Inflammatory macrophage treated with lipopolysaccharide for 1 hour (primary cell): ENCODE measurements at places on chromosomes 7 and 10.
A peak's percentile ranks its signal among the peaks of the same experiment; 100 is the strongest.

- no peak for DNase-seq
Measured at GRCh38 chr7:80511964-80512363, at the start of gene GNAT3. Gene GNAT3 (minus strand): TSS chr7:80512064. CDS start chr7:80511926, 138 bp downstream.

GRCh38 chr10:6056411-6057135, 5.6 kb downstream of the IL2RA start:
- no peak for DNase-seq

GRCh38 chr10:12559578-12560178, 210.3 kb downstream of the CAMK1D start:
- DNase-seq, result no peak

GRCh38 chr7:114422507-114423501, 8.2 kb downstream of the FOXP2 start:
- DNase-seq, result no peak

- no peak for DNase-seq
Measured at GRCh38 chr7:41385996-41386395, 316.9 kb downstream of the INHBA start.

DNA sequence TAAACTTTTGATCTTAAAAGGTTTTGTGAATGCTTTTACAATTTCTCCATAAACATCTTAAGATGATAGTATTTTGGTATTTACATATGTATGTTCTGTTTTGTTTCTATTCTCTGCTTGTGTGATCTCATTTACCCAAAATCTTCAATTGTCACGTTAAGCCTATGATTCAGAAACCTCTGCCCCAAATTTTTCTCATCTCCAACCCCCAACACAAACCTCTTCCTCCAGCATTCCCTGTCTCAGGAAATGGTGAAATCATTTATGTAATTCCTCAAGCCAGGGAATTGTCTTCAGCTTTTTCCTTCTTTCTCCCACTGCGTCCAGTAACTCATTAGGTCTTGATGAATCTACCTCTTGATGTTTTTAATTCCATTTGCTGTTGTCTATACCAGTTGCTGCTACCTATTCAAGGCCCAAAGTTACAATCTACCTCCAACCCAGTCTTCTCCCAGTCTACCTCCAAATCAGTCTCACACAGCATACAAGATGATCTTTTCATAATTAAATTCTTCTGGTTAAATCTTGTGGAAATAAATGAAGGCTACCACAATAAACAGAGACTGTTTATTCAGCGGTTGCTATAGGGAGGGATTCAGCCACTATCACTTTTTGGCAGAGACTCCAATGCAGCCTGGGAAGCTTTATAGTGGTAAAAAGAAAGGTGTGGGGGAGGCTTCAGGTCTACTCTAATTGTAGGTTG, 5.8 kb downstream of the CFAP69 start:
- DNase-seq, result no peak

DNA sequence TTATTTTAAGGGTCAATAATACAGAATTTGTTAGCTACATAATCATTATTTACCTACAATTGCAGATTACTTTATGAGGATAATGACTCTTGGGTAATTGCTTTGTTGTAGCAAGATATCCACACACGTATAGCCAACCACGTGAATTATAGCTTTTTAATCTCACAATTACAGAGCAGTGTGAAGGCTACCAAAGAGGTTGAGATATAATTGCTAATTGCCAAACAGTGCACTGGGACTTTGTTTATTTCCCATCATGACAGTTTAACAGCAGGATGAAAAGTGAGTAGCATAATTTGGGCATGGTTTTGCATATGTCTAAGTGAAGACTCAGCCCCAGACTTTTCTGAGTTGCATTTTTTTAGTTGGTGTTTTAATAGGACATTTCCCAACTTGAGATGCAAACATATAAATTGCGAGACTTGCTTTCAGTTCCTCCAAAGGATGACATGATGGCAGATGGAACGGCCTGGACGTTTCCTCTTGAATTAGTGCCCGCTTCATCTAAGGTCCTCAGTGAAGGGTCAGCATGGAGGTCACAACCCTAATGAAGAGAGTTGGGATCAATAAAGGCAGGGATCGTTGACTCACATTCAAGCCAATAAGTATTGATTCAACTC, 180.7 kb upstream of the GPR26 start:
- peak; percentile 73 for DNase-seq

DNA sequence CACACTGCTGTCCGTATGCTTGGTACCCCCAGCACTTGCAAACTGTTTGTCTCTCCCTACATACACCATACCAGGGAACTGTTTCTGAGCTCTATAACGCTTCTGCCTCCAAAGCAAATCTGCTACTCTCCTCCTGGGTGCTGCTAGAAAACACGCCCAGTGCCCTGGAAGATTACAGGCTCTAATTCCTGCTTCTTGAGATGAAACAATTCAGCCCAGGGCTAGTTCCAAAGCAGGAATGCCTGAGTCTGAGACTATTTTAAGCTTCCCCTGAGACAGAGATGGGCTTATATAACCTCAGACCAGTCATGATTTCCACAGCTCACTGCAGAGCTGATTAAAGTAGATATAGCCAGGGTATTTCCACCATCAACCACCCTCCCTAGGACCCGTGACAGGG, 327.1 kb downstream of the GPR158 start:
- no peak for DNase-seq

GRCh38 chr7:95209276-95209675, 115.1 kb downstream of the PON1 start:
- no peak for DNase-seq

GRCh38 chr10:101824736-101825135, 6.5 kb upstream of the OGA start:
- DNase-seq, result no peak

DNA sequence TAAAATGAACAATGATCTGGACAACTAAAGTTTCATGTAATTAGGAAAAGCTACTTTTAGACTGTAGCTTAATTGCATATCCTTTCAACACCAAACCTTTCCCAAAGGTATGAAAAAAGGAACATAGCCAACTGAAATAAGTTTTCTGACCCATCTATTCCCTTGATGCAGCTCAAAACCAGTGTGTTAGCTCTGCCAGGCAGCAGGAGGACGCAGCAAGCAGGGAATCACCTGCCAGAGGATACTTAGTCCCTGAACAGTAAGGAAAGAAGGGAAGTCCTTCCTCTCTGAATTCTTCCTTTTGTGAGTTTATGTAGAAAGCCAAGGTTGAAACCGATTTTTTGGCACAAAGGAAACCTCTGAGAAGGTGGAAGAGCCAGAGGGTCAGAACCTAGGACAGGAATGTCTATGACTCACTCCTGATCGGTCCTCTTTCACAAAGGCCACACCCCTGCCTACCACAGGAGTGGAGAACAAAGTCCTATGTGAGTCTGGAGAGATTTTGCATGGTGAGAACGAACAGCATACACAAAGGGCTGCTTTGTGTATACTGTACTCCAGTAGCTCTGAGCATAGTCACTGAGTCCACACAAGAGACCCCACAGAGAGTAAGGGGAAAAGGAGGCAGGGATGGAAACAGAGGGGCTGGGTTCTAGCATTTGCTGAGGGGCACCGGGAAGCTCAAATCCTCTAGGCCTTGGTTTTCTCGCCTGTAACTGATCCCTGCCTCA, 68.8 kb upstream of the GSDME start:
- DNase-seq, result no peak

GRCh38 chr7:86955895-86956503, 103.5 kb downstream of the ELAPOR2 start:
- DNase-seq, result no peak

DNA sequence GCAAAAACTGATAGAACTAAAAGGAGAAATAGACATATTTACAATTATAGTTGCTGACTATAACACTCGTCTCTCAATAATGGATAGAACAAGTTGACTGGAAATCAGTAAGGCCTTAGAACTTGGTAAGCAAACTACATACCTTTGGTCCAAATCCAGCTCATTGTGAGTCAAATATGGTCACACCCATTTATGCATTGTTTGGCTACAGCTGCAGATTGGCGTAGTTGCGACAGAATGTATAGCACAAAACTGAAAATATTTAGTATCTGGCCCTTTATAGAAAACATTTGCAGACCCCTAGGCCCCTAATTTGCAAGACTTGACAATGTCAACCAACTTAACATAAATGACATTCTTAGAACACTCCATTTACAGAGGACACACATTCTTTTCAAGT, 103.6 kb upstream of the EGR2 start:
- no peak for DNase-seq

GRCh38 chr10:22479419-22479818, 134.1 kb downstream of the SPAG6 start:
- DNase-seq, result no peak

GRCh38 chr7:122532406-122533269, 166.3 kb downstream of the RNF133 start:
- DNase-seq, result peak; percentile 20

DNA sequence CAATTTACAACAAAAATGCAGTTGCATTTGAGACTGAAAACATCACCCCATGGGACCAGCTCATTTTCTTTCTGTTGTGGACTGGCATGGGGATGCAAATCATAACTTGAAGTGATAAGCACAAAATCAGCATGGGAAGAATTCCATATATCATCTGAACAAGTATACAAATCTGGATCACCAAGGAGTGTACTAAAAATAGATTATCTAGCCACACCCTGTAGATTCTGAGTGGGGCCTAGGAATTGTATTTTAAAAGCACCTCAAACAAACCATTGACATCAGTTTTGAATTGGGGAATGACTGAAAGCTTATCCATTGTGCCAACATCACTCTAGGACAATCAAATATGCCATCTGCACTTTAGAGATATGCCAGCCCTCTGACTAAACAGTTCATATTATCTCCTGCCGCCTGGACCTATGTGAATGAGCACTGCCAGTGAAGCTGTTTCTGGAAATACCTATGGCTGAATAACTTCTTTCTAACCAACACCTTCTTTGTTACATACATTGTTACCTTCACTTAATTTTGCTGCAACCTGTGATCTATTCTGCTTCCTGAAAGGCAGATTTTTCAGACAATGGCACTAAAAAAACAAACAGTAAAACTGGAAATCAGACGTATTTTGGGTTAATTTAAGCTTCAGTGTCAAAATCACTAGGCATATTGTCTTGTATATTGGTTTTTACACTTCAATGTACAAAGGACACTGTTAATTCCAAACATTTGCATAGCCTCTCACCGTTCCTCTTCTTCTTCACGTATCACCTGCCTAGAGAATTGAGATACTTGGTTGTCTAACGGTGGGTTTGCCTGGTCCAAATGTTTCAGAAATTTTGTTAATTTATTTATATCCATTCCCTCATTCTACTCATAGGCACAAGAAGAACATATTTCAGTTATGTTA, 42.4 kb upstream of the HGF start:
- DNase-seq, result no peak

DNA sequence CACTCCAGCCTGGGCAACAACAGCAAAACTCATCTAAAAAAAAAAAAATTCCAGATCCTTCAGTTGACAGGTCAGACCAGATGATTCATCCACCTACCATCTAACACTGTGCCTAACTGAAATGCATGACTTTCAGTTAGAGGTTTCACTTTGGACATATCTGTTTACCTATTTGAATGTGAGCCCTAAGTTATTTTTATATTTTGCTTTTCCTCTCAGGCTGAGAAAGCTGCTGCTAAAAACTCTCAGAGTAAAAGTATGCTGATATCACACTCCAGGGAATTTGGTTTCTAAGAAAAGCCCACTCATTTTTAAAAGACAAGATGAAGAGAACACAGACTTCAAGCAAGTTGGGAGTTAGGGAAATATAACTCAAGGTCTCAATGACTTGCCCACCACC, 126.0 kb downstream of the SGMS1 start:
- DNase-seq, result no peak

DNA sequence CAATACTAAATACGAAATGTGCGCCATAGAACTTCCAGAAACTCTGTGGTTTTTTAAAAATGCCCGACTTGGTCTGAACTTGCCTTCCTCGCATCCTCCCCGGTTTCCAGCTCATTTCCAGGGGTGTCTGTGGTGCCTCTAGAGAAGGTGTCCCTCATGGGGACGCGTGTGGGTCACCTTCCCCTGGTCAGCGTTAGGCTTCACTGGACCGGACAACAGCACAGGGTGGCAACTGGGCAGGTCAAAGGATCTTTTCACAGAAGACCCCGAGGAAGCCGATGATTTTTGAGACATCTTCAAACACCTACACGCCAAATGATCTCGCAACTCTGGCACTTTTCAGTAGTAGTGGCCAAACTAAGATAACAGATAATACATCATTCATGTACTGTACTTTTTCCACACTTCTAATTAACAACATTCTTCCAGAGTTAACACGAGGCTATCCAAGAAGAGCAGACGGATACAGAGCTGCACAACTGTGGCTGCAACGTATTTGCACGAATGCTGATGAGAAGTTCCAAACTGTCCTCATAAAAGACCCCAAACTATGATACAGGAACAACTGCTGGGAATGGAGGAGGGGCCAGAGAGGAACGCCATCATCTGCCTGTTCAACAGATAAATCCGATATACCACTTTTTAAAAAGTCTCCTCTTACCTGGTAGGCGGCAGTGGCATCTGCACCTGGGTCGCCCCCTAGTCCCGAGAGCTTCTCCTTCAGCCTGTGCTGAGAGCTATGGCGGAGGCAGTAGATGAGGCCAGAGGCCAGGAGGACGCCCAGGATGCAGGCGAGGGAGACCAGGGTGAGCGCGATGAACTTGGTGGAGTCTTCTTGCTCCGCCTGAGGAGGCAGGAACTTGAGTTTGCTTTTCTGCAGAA, 345.5 kb downstream of the DNAJB6 start:
- DNase-seq, result no peak

DNA sequence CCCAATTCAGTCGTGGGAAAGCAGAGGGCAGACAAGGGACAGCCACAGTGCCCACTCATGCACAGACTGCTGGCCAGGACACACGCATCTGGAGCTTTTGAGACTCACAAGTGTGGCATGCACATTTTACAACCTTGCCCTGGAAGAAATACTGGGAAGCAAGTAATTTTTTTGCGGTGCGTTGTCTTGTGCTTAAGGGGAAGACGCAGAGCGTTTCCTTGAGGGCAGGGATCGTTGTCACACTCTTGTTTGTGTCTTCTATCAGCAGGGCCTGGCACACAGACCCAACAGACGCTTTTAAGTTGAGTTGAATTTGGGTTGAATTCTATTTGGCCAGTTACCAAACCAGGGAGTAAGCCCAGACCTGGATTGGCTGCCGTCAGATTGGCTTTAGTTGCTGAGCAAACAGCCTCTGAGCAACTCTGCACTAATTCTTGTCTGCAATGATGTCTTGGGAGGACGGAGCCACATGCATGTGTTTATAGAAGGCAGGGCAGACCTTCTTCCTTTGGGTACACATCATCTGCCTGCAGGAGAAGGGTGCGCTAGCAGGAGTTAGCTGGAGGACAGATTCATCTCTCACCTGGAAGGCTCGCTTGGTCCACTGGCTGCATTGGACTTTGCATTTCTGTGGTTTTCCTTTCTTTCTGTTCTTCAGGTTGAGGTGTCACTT, 38.4 kb downstream of the IL2RA start:
- no peak for DNase-seq

GRCh38 chr7:55533050-55533728, 39.1 kb downstream of the VOPP1 start:
- peak; percentile 98 for DNase-seq
